ENCODE measurements at places on chromosomes 11 and 22.

GRCh38 chr11:116847612-116848011 lies 10.2 kb upstream of the APOA1 start:
- no peak for DNase-seq

- no peak for DNase-seq
Observed at GRCh38 chr11:91686281-91686680, 538.3 kb upstream of the FAT3 start.

- no peak for DNase-seq
Observed at GRCh38 chr11:77402218-77402556, 71.7 kb downstream of the PAK1 start.

GRCh38 chr11:69985641-69986439 lies 92.3 kb upstream of the ANO1 start:
- peak; percentile 11 for DNase-seq

All from GM23248 (cell line).